ENCODE measurements at places on chromosomes 5 and 9.
A peak's percentile ranks its signal among the peaks of the same experiment; 100 is the strongest.

- H3K36me3 ChIP-seq: no peaks in the 10 kb centered on the region
- peak; percentile 93 for DNase-seq
- H3K4me1 ChIP-seq: peaks cover 2% of the 10 kb centered on the region
- peak within 1 kb of the TSS; percentile 81 for H3K27ac ChIP-seq
These were observed at the start of gene SLC25A46 for GRCh38 chr5:110738812-110739651. Gene SLC25A46, plus strand, starts transcription at chr5:110739007. Its CDS starts 113 bp downstream, at chr5:110739120.

- no peak for DNase-seq
- no peak overlapping the region for H3K27ac ChIP-seq
- H3K4me3 ChIP-seq: no peak overlapping the region
- no peaks in the 10 kb centered on the region for H3K27me3 ChIP-seq
These were observed 182.6 kb upstream of the ELL2 start for GRCh38 chr5:96144289-96144688.

- no peaks in the 10 kb centered on the region for H3K36me3 ChIP-seq
- H3K4me3 ChIP-seq: no peak overlapping the region
- no peaks in the 10 kb centered on the region for H3K27me3 ChIP-seq
- H3K27ac ChIP-seq: no peak overlapping the region
- no peak for DNase-seq
These were observed 464.5 kb downstream of the MTRR start for GRCh38 chr5:8333485-8333884.

DNA sequence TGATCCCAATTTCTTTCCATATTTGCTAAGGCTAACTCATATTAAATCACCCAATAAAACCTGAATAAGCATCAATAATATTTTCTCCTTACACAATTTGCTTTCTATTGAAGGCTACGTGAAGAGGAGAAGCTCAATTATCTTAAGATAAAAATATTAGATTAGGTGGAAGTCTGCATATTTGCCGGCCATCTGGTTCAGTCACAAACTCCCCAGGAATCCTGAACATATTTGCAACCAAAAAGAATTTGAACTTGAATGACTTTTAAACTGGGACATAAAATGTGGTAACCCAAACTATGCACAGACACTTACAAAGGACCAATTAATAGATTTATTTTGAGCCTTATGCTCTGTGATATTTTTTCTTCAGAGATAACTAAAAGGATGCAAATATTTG is 92.3 kb downstream of the HAPLN1 start:
- H3K4me3 ChIP-seq: no peak overlapping the region
- H3K4me1 ChIP-seq: no peaks in the 10 kb centered on the region
- no peaks in the 10 kb centered on the region for H3K36me3 ChIP-seq
- no peak overlapping the region for H3K27ac ChIP-seq
- H3K27me3 ChIP-seq: no peaks in the 10 kb centered on the region
- DNase-seq: no peak
